RWPE1 (cell line): ENCODE measurements at places on chromosomes 2 and 18.
A peak's percentile ranks its signal among the peaks of the same experiment; 100 is the strongest.

DNA sequence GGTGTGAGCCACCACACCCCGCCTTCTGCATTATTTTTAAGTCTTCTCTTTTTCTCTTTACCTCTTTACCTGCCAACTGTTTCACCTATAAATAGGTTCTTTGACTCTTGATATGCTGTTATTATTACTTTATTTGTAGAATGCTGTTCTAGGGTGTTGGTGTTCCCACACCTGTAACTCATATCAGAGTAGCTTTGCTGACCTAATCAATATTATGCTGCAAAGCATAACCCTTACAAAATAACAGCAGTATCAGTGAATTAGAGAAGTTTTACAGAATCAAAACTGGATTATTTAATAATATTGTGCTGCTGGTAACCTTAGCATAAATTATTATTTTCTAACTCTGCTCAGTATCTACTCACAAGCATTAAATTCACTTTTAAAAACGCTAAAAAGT, 161.5 kb downstream of the FIGN start:
- DNase-seq = no peak

GRCh38 chr18:56085551-56085950, 497.6 kb upstream of the TCF4 start:
- DNase-seq = no peak

- DNase-seq = peak; percentile 19
These were observed 141.4 kb downstream of the SPP2 start for GRCh38 chr2:234191819-234192407.

DNA sequence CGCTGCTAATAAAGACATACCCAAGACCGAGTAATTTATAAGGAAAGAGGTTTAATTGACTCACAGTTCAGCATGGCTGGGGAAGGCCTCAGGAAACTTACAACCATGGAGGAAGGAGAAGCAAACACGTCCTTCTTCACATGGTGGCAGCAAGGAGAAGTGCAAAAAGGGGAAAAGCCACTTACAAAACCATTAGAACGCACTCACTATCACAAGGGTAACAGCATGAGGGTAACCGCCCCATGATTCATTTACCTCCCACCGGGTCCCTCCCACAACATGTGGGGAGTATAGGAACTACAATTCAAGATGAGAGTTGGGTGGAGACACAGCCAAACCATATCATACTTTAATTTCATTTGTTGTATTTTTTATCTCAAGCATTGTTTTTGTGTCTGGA, 67.5 kb downstream of the ATP9B start:
- DNase-seq = no peak

DNA sequence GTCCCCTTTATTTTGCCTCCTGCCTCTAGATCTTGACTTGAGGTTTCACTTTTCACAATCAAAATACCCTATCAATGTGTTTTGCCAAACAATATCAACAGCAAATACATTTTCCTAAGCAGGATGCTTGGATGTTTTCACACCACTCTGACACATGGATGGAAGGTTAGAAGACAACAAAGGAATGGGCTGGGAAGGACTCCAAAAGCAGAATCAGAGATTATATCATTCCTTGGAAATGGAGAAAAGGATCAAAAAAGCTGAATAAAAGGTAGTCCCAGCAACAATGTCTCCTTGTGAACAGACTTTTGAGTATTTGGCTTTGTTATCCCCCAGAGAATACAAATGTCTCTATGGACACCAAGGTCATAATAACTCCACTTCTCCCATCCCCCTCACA, 170.8 kb downstream of the ETAA1 start:
- DNase-seq = no peak

DNA sequence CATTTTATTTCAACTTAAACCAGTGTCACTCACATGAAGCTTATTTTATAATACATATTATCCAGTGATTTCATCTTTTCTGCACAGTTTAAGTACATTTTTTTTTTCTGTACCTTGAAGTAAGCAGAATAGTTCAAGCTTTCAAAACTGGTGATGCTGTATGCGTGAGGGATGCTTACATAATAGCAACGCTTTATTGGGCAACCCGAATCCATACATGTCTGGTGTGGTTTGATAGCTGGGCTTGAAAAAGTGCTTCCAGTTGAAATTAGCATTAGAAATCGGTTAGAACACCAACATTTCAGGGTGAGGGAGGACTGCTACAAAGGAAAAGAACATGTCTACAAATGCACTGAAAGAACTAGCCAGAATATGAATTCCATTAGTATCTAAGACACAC, 117.4 kb downstream of the MBP start:
- DNase-seq = no peak

GRCh38 chr2:233336541-233336940, 17.8 kb upstream of the DGKD start:
- no peak for DNase-seq

GRCh38 chr2:127397568-127398238, 9.9 kb upstream of the MAP3K2 start:
- DNase-seq = no peak

- DNase-seq = no peak
These were observed 38.7 kb downstream of the ZC3H8 start for GRCh38 chr2:112216167-112216566.

DNA sequence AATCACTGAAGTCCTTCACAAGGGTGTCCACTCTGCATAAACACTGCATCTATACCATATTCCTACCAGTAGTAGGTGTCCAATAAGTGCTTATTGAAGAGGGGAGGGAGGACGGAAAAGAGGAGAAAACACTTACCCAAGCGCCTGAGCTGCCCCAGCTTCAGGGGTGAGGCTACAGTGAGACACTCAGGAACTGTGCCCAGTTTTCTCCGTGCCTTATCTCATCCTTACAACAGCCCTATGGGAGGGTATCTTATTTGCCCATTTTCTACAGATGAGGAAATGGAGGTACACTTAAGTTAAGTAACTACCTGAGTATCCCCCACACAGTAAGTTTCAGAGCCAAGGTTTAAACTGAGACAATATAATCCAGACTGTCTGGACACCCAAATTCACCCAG, 41.5 kb downstream of the RNF152 start:
- no peak for DNase-seq

- no peak for DNase-seq
These were observed 318.1 kb downstream of the NBAS start for GRCh38 chr2:15242936-15243461.
